Esophagus squamous epithelium (tissue), 5 donors: ENCODE measurements at places on chromosomes 3 and 15.

GRCh38 chr3:61520966-61521628 lies 40.3 kb upstream of the PTPRG start:
- no peak for DNase-seq

DNA sequence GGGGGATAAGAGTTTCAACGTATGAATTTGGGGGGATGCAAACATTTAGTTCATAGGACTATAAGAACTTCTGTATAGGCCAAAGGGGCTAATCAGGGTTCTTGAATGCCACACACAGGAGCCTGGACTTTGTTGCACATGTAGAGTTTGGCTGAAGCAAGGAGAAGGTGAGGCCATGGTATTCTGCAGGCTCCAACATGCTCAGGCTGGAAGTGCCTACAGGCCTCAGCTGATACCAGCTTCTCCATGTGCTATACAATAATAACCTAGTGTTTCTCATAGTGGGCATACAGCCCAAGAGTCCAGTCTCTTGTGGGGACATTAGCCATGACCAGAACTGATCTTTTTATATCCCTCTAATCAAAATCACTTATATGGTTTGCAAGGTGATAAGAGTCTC lies 399.7 kb upstream of the MCTP2 start:
- no peak for DNase-seq

GRCh38 chr15:90638963-90639362 lies 78.2 kb upstream of the BLM start:
- no peak for DNase-seq

DNA sequence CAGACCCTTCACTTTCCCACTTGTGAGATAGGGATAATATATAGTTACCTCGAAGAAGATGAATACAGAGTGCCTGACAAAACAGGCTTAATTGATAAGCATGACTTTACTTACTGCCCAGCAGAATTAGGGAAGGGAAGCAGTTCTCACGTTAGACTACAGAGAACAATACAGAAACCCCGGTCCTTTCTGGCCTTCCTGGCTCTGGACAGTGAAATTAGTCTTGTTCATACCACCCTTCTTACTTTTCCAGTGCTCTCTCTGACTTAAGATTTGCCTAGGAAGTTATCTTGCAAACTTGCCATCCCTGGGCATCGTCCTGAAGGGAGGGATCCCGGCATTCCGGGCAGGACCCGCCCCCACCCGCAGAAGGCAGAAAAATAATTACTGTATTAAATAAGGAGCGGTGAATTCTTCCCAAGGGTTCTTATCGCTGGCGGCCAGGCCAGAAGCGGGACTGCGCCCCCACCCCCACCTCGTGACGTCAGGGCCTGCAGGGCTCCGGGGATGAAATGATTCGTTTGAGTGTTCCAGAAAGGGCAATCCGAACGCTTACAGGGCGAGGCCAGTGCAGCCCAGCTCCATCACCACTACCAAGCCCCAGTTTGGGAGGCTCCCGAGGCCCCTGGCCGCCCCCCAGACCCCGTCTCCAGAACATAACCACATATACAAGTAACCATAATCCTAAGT lies 8.4 kb downstream of the SOX2 start:
- no peak for DNase-seq

- no peak for DNase-seq
Measured at GRCh38 chr3:172268868-172269267, 179.4 kb downstream of the GHSR start.

DNA sequence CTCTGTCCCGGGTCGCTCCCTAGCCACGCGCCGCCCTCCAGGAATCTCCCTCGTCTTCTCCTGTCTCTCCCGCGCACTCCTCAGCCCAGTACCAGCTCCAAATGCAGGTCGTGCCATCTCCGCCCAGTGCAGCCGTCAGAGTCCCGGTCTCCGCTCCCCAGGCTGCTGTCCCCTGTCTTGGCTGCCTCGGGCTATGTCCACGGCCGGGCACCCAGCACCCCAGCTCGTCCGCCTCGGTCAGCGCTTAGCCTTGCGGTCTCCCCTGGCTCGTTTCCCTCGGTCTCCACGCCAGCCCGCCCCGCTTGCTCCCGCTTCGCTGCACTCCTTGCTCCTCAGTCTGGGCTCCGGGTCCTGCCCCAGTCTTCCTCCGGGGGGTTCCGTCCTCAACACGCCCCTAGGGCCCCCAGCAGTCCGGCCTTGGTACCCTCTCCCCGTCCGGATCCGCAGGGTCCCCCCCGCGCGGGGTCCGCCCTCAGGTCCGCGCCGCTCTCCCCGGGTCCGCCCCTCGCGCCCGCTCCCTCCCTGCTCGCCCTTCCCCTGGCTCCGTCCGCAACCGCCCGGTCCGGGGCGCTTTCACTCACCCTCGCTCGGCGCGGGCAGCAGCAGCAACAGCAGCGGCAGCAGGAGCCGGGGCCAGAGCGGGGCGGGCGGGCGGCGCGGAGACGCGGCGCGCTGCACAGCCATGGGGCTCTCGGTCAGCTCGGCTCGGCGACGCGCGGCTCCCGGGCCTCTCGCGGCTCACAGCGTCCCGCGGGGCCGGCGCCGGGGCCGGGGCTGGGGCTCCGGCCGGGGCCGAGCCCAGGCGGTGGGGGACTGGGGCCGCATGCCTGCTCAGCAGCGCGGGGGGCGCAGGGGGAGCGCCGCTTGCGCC lies 462 bp downstream of the IGDCC3 start:
- no peak for DNase-seq

DNA sequence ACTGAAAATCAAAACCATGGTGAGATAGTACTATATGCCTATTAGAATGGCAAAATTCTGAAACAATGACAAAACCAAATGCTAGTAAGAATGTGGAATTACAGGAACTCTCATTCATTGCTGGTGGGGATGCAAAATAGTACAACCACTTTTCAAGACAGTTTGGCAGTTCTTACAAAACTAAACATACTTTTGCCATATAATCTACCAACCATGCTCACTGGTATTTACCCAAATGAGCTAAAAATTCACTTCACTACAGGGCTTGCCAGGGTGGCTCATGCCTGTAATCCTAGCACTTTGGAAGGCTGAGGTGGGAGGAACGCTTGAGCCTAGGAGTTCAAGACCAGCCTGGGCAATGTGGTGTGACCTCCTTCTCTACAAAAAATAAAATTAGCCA lies 40.0 kb downstream of the MYO9A start:
- no peak for DNase-seq

DNA sequence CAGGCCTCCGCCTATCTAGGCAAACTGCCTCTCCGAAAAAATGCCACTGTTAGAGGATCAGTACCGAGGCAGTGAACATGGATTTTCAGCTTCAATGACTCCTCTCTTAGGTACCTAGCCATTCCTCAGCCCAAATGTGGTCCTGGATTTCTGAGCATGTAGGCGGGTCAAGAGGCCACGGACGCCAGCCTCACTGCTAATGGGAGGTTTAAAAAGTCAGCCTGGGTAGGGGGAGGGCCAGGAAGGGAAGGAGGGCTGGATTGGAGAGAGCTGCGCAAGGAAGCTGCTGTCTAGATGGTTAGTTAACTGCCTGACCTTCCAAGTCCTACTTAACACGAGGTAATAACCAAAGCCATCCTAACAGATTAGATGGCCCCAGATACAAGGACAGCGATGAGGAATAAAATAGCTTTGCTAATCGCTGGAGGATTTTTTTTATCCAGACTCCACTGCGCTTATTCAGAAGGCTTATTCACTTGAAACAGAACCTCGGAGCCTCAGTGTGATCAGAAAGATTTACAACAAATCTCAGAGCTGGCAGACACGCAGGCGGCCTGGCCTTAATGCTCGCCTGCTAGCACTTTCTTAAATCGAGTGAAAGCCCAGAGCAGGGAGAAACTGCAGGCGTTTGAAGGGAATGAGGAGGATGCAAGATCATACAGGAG lies 34.3 kb downstream of the TLE3 start:
- DNase-seq = no peak

DNA sequence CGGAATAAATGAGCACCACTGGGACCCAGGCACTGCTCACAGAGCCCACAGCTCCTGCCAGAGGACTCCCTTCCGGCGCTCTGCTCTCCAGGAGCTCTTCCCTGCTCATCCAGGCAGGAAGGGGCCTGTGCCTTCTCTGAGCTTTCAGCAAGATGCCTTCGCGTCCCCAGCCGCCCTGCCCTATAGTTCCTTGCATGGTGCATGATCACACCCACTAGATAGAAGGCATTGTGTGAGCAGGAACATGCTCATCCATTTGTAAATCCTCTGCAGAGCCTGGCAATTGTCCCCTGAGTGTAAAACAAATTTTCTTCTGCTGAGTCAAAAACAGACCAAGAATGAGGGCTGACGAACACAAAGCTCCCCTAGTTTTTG lies 181.6 kb downstream of the MEGF11 start:
- no peak for DNase-seq

GRCh38 chr3:105362021-105362665 lies 4.6 kb upstream of the ALCAM start:
- no peak for DNase-seq

DNA sequence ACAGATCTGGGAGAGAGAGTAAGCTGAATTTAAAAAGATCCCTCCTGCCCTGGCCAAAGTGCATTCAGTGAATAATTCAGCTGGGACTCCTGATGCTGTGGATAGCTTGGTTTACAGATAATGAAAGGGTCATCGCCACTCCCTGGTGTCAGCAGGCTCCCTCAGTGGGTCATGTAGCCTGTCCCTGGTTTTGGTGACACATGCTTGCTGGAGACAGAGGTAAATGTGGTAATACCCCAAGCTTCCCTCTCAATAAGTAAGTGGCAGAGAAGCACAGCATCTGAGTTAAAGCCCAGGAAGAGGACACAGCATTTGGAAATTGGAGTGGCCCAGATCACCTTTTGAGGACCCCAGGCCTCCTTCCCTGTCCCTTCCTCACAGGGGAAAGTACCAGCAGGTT lies 1.8 kb downstream of the TMEM115 start:
- no peak for DNase-seq

- DNase-seq = no peak
Measured at GRCh38 chr15:42375252-42375651, 16.0 kb downstream of the CAPN3 start.

GRCh38 chr15:93816815-93817214 lies 414.5 kb upstream of the MCTP2 start:
- DNase-seq = no peak

GRCh38 chr3:85737846-85738245 lies 779.1 kb downstream of the CADM2 start:
- DNase-seq = no peak

GRCh38 chr15:56028430-56028829 lies 35.0 kb upstream of the NEDD4 start:
- DNase-seq = no peak

GRCh38 chr3:175215833-175216232 lies 356.7 kb downstream of the NAALADL2 start:
- no peak for DNase-seq

DNA sequence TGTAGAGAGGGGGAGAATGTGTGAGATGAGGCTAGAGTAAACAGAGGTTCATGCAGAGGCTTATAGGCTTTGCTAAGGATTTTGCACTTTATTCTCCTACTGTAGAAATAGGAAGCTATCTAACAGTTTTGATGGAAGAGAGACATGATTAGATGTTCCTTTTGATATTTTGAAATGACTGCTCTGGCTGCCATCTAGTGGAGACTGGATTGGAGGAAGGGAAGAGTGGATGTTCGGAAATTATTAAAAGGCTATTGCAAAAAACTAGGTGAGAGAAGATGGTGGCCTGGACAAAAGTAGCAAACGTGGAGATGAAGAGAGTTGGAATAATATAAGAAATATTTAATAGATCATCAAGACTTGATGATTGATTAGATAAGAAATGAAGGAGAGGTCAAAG lies 42.2 kb downstream of the SYN2 start:
- DNase-seq = no peak

- no peak for DNase-seq
Measured at GRCh38 chr15:36332301-36332700, 247.1 kb upstream of the CDIN1 start.

DNA sequence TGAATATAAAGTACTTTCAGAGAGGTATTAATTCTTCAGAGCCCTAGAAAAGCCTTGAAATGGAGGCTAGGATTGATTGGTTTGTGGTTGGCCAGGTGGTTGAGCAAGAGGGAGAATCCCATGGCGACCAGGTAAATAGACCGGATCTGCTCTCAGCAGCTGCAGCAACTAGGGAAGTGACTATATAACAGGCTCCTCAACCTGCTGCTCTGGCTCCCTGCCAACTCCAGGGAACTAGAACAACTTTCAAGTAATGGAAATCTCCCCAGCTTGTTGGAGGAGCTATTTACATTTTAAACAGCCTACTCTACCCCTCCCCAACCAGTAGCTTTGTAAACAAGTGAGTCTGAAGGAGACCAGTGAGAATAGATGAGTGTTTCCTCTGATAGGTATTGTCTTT lies 121.8 kb upstream of the CADM2 start:
- no peak for DNase-seq

DNA sequence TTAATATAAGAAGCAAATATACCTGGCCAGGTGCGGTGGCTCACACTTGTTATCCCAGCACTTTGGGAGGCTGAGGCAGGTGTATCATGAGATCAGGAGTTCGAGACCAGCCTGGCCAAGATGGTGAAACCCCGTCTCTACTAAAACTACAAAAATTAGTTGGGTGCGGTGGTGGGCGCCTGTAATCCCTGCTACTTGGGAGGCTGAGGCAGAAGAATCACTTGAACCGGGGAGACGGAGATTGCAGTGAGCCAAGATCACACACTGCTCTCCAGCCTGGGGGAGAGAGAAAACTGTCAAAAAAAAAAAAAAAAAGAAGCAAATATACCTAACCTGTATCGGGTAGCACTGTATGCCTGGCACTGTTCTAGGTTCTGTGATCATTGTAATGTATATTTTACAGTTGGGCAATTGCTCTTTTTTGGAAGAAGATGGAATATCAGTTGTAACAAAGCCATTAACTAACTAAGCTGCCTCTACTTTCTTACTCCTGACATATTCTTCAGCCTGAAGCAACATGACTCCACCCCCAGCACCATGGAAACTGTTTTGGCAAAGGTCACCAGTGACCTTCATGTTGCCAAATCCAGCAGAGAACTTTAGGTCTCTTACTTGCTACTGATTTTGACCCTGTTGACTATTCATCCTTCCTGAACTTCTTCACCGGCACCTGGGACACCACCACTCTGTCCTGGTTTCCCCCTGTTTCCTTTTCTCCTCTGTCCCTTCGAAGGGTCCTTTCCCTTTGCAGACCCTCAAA lies 203.8 kb downstream of the RPLP1 start:
- no peak for DNase-seq
